SK-N-SH treated with all-trans-retinoic acid at 6 μM for 48 hours (cell line): ENCODE measurements at places on chromosomes 6 and 20.

GRCh38 chr6:154548130-154548830 is 37.8 kb upstream of the CNKSR3 start:
- ATAC-seq, result peak; percentile 95

DNA sequence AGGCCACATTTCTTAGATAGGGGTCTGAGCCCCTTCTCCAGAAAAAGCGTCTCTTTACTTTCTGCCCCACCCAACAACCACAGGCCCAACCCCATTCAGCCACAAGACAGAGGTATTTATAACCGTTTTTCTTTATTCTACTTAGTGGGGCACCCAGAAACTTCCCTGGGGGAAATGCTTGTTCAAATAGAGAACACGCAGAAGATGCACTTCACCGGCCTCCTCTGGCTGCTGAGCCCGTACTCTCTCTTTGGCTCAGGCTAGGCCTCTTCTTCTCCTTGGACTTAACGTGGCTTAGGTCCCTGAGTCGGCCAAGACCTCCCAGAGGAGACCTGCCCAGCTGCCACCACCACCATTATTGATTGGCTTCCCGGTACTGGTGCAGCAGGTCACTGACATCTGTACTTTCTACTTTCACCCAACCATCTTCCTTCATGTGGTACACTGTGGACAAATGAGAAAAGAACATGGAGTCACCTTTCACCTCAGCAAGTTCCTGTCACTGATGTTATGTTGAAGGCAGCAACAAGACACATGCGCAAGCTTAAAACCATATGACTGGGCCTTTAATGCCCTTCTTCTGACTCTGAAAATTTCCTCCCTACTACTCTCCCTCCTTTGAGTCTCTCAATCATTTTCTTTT is 2.2 kb upstream of the TAP2 start:
- no peak for ATAC-seq

DNA sequence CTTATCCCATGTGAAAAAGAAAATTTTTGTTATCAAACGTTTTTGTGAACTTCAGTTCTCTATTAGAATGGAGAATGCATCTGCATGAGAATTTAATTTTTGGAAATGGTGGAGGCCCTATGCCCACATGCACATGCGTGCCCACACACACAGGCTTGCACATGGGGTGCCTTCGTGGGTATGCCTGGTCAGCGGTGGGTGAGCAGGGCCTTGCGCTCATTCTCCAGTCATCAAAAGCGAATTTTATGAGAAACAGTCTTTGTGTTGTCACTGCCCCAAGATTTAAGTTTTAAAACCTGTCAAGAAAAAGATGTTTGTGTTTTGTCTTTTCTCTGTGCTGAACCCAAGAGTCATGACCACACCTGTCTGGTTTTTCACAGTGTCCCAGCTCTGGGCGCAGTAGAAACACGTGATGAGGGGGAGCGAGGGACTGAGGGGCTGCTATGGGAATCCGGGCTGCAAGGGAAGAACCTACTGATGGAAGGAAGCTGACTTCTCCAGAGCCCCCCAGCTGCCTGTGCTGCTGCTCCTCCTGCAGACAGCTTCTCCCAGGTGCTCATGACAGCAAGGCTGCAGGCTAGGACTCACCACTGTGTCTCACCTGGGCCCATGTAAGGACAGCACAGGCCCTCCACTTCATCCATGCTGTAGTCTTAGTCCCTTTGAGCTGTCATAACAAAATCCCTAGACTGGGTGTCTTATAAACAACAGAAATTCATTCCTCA is 153.6 kb downstream of the SYCP2 start:
- no peak for ATAC-seq

GRCh38 chr6:170229396-170229795 is 61.5 kb downstream of the DLL1 start:
- no peak for ATAC-seq

DNA sequence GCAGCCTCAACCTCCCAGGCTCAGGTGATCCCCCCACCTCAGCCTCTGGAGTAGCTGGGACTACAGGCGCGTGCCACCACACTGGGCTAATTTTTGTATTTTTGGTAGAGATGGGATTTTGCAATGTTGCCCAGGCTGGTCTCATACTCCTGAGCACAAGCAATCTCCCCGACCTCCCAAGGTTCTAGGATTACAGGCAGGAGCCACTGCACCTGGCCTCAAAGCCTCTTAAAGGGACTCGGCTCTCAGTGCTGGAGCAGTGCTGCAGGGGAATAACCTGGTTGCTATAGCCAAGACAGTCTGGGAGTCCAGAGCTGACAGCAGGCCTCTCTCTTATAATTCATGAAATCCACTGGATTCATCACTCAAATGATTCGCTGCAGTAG is 17.0 kb downstream of the GHRH start:
- ATAC-seq, result no peak; the same call in 2 of the 3 replicates
